Activated CD8-positive, alpha-beta memory T cell treated with anti-CD3 and anti-CD28 coated beads, Interleukin-2, amount 10 ng/mL, durations not matched to agents 7 days and 5 days (primary cell): ENCODE measurements at places on chromosomes 4 and X.

- peak overlapping the region; percentile 77 for H3K27ac ChIP-seq
- DNase-seq = no peak
- peaks cover 61% of the 10 kb centered on the region for H3K4me1 ChIP-seq
- H3K4me3 ChIP-seq = peak overlapping the region; percentile 34
Measured at GRCh38 chr4:36209941-36210649, 34.2 kb downstream of the ARAP2 start.

GRCh38 chr4:114136069-114136468 is 156.6 kb upstream of the ARSJ start:
- no peaks in the 10 kb centered on the region for H3K27me3 ChIP-seq
- H3K4me1 ChIP-seq = no peaks in the 10 kb centered on the region
- H3K4me3 ChIP-seq = no peak overlapping the region
- DNase-seq = no peak
- H3K27ac ChIP-seq = no peak overlapping the region

- H3K36me3 ChIP-seq = peaks cover 8% of the 10 kb centered on the region
- no peak for DNase-seq
- H3K4me1 ChIP-seq = peaks cover 53% of the 10 kb centered on the region
- peak overlapping the region; percentile 94 for H3K27ac ChIP-seq
- H3K4me3 ChIP-seq = peak overlapping the region; percentile 87
Measured at GRCh38 chr4:39044956-39045826, 13.0 kb upstream of the TMEM156 start.

- no peak for DNase-seq
- H3K4me1 ChIP-seq = peaks cover 16% of the 10 kb centered on the region
- H3K27me3 ChIP-seq = peaks cover 50% of the 10 kb centered on the region
Measured at GRCh38 chr4:153137159-153137558, 67.1 kb upstream of the TRIM2 start.
